ENCODE measurements at places on chromosomes 7 and 10.

GRCh38 chr7:129009437-129009836, 45.5 kb downstream of the TNPO3 start:
- no peak for DNase-seq

DNA sequence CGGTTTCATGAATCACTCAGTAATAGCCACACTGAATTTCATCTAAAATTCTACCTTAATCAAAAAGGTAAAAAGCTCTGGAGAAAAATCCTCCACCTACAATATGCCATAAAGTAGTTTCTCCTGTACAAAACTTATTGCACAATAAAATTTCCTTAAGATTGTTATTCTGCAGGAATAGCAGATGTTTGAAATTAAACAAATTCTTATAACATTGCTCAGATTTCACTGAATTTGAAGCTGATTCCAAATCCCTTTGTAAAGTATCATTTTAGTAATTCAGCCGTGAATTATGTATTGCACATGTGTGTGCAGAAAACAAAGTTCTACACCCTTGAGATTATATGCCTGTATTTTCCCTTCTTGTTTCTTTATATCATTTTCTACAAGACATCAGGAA, 123.8 kb downstream of the AMPH start:
- no peak for DNase-seq

DNA sequence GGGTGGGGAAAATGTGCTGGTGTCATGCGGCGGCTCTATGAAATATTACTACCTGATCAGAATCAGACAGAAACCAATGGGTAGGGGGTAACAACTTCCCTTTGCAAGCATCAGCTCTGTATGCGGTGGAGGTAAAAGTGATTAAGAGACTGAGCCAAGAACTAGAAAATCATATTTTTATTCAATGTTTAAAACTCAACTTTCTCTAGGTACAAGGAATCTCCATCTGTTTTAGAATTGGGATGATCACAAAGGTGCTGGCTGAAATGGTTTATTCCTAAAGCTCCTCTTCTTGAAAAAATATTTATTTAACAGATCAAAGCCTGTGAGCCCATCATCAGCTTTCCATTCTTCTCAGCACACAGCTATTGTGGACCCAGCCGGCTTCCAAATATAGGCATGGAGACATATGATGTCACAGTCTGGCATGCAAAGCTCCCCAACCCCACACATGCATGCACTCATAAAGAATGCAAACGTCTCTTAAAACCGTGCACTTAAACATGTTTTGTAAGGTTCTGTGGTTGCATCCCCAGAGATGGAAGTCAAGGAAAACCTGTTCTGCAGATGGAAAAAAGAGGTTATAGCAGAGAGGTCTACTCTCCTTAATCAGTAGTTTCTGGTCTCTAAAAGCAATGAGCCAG, 126.0 kb downstream of the SKIDA1 start:
- no peak for DNase-seq

DNA sequence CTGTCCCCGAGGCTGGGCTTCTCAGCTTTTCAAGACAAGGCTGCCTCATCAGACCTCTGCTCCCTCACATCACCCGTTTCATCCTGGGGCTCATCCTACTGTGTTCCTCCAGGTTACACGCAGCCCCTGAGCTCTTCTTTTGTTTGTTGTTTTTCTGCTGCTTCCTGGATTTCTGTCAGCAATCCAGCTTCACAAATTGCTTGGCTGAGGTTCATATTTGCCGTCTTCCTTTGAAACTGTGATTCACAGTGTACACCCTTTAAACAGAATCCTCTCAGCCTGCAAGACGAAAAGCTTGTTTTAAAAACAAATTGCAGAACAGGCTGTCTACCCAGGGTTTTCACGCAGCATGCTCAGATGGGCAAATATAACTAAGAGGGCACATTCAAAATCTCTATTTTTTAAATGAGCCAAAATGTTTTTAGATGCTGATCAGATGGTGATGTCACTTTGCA, 39.1 kb upstream of the PARD3 start:
- no peak for DNase-seq

- no peak for DNase-seq
These were observed 7.9 kb downstream of the GTF2I start for GRCh38 chr7:74665296-74665938.

Data from C1 segment of cervical spinal cord (tissue), 14 donors.